Kidney tubule cell (primary cell): ENCODE measurements at places on chromosomes 12 and 14.

DNA sequence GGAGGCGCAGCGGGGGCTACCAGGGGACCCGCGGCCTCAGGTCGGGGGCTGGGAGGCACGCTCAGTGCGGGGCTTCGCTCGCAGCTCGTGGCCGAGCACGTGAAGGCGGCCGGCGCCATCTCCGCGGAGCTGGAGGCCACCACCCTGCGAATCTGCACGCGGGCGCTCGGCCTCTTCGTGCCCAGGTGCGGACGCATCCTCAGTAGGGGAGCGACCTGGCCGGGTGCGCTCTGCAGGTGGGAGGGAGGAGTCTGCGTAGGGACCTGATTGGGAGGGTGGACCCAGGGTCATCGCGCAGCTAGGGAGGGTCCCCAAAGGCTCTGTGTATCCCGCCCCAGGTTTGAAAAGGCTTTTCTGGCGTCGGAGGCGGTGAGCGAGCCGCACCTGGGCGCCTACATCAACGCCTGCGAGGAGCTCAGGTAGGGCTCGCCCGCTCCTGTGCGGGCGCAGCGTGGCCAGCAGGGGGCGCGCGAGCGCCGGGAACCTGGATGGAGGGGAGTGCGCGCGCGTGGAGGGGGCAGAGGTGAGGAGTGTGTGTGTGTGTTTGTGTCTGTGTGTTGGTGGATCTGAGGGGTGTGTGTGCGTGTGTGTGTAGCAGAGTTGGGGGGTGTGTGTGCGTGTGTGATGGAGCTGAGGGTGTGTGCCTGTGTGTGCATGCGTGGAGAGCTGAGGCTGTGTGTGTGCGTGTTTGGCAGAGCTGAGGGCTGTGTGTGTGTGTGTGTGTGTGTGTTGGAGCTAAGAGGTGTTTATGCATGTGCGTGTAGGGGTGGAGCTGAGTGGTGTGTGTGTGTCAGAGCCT is 10.3 kb downstream of the EXOC3L4 start:
- peak; percentile 74 for DNase-seq

- DNase-seq, result no peak
These were observed 116.2 kb upstream of the ATP2B1 start for GRCh38 chr12:89824822-89825221.

GRCh38 chr14:100652744-100653143 is 65.5 kb upstream of the BEGAIN start:
- no peak for DNase-seq

GRCh38 chr12:66141299-66141698 is 10.7 kb upstream of the LLPH start:
- DNase-seq, result no peak

- DNase-seq, result no peak
These were observed 86.6 kb downstream of the FOXN3 start for GRCh38 chr14:89330236-89331002.

GRCh38 chr14:105890474-105891220 is 364.3 kb downstream of the TMEM121 start:
- no peak for DNase-seq
